ENCODE measurements at places on chromosomes 7 and 10.

DNA sequence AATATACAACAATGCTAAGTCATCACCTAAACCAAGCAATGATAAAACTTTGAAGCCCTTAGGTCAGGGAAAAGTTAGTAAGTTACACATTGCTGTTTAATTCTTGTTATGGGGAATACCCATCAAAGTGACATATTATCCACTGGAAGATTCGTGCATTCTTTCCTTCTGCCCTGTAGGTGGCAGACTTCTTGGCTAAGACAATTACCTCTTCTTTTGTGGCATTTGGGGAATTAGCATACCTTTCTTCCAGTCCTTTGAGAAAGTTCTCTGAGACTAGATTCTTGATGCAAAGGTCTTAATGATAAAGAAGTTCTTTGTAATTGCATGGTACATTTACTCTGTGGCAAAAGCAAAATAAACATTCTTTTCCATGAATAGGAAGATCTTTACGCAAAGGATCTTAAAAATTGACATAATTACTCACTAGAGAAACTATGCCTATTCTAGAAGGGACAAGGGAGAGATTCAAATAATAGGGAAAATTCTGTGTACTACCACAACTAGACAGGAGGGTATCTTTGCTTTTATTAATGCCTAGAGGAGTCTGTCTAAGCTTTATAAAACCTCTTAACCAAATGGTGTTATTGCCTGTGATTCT is 395.9 kb downstream of the GRM8 start:
- peak; percentile 8 for DNase-seq

- no peak for DNase-seq
Observed at GRCh38 chr10:53315709-53316108, 543.1 kb upstream of the MBL2 start.

DNA sequence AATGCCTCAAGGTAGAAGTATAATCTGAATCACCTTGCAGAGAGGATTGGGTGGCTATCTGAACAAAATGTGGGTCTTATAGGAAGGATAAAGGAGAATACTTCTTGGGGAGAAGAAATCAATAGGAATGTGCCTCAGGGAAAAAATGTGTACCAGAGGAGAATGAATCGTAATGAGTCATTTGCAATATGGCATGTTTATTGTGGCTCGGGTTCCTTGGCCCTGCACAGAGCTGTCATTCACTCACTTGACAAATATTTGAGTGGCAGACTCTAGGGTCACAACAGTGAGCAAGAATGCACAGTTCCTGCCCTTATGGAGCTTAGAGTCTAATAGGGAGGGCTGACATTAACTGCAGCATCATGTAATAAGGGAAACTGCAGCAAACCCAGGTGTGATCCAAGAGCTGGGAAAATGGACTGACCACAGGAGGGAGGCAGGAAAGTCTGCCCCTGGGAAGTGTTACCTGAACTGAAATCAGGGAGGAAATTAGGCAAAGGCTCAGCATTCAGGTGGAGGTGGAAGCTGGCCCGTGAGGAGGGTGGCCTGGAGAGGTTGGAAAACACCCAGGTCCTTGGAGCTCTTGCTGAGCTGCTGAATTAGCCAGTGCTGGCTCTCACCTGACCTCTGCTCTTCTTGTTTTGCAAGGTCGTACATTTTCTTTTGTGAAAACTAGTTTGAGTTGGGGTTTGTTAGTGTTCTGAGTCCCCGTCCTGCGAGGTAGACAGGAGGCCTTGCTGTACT is 203.9 kb downstream of the FRMD4A start:
- no peak for DNase-seq

DNA sequence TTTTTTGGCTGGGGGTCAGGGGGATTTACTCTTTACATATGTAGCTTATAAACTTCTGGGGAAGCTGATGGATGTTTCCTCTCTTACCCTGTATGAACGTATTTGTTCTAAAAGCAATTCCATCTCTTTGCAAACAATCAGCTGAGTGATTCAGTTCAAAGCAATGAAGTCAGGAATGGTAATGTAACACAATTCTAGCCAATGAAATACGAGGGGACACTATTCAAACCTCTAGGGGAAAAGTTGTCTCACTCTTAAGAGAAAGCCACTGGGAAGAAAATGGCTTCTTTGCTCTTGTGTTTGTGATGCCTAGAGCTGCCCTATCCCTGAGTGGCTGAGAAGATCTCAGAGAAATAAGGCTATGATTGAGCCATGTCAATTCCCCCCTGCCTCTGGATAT is 134.8 kb upstream of the SEMA3C start:
- DNase-seq: no peak

DNA sequence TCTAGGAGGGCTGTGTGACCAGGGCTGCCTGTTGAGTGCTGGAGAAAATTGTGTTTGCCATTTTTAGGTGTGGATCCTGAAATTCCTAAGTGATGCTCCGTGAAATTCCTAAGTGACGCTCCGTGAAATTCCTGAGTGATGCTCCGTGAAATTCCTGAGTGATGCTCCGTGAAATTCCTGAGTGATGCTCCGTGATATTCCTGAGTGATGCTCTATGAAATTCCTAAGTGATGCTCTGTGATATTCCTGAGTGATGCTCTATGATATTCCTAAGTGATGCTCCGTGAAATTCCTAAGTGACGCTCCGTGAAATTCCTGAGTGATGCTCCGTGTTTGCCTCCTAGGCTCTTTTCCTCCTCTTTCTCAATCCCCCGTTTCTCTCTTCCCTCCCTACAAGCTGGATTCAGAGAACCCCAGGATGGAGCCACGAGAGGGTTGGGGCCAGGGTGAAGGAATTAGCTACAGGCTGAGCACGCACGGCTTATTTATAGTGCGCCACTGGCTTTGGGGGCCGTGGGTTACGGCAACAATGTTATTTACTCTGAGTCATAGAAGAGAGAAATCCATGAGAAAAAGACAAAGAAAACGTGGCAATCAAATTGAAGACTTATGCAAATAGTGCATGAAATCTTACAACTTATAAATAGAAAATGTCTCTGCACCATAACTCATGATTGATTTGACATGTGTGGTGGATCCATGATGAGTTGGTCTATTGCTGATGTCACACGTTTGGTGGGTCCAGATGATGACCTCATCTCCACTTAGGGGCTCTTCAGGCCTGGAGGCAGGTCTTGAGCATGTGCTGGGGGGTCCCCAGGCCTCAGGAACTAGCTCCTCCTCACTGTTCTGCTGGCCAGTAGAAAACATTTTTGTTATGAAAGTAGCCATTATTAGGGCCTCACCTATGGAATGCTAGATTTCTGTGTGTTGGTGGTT is 224.6 kb downstream of the WDR37 start:
- DNase-seq: no peak

DNA sequence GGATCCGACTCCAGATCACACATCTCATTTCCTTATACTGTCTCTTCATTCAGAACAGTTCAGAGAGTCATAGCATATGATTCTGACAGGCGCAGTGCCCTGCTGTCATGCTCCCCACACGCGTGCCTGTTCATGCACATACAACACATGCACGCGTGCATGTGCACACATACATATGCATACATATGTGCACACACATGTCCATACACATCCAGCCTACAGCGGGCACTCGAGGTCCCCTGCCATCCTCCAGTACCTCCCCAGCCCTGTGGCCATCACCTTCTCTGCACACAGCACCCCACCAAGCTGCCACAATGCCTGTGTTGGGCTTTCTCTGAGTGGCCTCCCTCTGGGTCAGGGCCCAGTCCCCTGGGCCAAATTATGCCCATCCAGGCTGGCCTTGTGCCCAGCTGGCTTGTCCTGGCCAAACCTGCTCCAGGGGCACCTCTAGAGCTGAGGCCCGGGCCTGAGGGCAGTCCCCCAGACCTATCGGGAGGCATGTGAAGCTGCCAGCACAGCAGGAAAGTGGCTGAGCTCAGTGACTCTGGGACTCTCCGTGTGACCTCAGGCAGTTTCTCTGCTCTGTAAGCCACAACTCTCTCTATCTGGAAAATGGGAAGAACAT is 49.4 kb upstream of the RET start:
- DNase-seq: no peak

DNA sequence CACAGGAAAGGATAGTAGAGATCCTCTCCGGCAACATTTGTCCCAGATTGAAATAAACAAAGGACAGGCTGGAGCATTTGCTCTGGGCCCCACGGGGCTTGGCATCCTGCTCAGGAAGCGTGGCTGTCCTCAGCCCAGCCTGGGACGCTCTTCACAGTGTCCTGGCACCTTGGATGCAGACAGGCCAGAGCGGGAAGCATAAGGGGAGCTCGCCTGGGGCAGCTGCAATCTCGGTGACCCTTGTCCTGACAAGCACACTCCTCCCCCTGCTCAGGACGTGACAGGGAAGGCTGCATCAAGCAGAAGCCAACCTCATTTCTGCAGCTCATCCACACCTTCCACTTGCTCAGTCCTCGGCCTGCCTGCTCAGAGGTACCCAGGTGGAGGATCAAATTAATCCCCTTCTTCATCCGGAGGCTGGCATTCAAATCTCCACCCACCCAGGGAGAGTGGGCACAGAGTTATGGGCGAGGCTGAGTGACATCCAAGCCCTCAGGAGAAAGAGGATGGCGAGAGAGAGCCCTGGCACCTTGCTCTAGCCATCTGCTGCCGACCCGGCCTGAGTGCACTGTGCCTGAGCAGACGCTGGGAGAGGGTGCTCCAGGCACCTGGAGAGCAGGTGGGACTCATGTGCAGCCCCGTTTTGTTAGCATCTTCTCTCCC is 47.6 kb downstream of the ABRAXAS2 start:
- DNase-seq: no peak

All from KBM-7 (cell line).